AG09309 (cell line): ENCODE measurements at places on chromosomes 12 and 14.

DNA sequence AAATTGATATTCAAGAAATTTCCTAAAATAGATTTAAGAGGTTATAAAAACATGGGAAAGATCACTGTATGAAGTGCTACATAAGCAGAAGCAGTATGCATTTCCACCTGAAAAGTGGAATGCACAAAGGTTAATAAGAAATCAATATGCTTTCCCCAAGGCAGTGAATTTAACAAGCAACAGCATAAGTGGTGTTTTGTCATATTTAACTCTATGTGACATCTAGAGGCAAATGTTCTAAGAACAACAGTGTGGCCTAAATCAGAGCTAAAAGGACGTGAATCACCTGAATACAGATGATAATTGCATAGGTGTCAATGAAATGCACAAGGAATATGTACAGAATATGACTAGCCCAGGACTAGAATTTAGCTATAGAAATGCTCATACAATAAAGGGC lies 49.5 kb downstream of the SLC2A13 start:
- DNase-seq = no peak

- DNase-seq = peak; percentile 17
Measured at GRCh38 chr12:48078901-48079300, 27.0 kb downstream of the SENP1 start.

GRCh38 chr12:65208125-65208524 lies 38.7 kb downstream of the LEMD3 start:
- DNase-seq = no peak

GRCh38 chr14:68246786-68247105 lies 427.2 kb downstream of the RAD51B start:
- no peak for DNase-seq

- no peak for DNase-seq
Measured at GRCh38 chr14:89811954-89812575, 142.5 kb downstream of the EFCAB11 start.

DNA sequence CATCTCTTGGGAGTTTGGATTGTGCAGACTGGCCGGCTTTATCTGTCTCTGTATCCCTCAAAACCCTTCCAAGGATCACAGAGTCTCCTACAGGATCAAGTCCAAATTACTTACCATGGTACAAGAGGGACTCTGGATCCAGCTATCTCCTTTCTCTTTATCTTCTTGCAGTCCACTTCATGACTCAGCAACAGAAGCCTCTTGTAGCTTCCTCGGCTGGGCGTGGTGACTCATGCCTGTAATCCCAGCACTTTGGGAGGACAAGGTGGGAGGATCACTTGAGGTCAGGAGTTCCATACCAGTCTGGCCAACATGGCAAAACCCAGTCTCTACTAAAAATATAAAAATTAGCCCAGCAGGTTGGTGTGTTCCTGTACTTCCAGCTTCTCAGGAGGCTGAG lies 189.7 kb downstream of the BCAT1 start:
- DNase-seq = no peak

DNA sequence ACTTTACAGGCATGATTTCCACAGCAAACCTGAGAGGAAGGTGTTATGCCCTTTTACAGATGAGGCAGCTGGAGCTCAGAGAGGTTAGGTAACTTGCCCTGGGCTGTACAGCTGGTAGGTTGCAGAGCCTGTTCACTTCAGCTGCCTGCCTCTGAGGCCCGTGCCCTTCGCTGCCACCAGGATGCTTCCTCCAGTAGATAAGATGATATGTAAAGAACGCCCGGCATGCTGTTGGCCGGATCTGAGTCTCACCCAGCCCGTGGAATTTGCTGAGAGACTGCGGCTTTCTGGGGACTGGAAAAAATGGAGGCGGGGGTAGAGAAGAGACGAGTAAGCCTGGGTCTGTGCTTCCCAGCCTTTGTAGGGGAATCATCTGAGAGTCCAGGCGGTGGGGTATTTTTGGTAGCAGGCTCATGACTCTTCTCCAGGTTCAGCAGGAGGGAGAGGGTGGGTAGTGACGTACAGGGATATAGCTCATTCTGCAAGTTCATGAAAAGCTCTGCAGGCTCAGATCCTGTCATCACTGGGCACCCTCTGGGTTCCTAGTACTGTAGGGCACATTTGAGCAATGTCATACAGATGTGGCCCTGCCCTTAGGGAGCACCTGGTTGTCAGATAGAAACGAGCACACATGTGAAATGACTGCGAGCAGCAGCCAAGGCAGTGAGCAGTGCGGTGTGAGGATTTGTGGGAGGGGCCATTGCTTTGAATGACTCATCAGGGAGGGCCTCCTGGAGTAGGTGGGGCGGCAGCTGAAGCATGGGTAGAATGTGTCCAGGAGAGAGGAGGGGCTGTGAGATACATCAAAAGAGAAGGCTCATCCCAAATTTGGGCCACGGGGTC lies 159.4 kb downstream of the TSPAN9 start:
- DNase-seq = no peak

DNA sequence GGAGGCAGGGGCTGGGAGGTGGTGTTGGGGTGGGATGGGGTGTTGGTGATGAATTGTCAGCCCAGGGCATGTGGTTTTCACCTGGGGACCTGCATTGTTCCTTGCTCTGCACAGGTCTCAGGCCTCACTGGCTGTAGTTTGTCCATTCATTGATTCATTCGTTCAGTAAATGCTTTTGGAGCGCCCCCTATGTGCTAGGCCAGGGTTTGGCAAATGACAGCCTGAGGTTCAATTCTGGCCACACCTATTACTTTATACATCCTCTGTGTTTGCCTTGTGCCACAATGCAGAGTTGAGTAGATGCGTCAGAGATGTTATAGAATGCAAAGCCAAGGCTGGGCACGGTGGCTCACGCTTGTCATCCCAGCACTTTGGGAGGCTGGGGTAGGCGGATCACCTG lies 4.7 kb downstream of the ADCK1 start:
- no peak for DNase-seq

DNA sequence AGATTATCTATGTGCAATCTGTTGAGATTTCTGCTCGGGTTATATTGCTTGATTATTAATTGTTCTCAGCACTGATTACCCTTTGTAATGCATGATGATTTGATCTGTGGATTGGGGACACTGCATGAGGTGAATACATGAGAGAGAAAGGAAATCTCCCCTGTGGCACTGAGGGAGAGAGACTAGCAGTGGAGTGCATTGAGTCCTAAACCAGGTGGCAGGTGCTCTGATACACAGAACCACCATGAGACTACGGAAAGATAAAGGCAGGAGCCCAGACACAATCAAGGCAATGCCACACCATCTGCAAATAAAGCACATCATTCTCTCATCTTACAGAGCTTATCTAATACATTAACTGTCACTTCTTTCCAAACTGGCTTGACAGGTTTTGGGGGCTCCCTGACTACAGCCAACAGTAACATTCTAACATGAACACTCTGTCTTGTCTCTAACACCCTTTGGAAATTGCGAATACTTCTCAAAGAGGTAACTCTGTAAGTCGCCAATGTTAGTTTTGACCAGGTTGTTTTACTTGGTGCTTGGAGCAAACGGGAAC lies 37.6 kb upstream of the TSPAN8 start:
- no peak for DNase-seq

- no peak for DNase-seq
Measured at GRCh38 chr12:87814625-87815024, 214.6 kb downstream of the C12orf50 start.

DNA sequence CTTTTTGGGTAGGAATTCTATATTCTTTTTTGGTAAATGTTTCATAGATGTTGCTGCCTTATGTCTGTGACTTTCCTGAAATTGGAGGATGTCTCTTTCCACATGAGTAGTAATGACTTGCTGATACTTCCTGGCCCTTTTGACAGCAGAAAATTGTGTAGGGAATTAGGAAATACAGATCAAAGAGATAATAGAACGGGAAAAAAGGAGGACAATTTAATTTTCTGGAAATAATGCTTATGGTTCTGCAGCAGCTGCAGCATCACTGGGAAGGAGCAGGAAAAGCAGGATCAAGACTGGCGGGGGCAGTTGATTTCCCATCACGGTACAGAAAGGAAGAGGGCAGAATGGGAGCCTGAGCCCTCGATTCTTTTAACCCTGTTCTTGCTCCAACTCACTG lies 68.8 kb upstream of the PZP start:
- no peak for DNase-seq

- peak; percentile 90 for DNase-seq
Measured at GRCh38 chr12:1611803-1612572, 17.0 kb upstream of the WNT5B start.

GRCh38 chr12:12786351-12786705 lies 869 bp downstream of the APOLD1 start:
- no peak for DNase-seq

- DNase-seq = no peak
Measured at GRCh38 chr12:74337951-74338350, 199.7 kb upstream of the ATXN7L3B start.

DNA sequence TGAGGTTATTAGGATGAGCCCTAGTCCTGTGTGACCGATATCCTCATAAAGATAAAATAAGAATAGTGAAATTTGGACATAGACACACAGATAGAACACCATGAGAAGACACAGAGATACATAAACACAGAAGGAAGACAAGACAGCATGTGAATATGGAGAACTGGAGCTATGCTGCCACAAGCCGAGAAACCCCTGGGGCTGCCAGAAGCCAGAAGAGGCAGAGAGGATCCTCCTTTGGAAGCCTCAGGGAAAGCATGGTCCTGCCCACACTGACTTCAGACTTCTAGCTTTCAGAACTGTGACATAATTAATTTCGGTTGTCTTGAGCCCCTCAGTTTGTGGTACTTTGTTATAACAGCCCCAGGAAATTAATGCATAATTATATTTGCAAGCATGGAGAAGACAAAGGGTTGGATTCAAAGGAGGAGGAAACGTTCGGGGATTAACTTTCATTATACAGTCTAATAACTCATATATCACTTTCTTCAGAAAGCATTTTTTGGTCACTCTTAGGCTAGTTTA lies 1501.8 kb upstream of the FLRT2 start:
- DNase-seq = no peak

DNA sequence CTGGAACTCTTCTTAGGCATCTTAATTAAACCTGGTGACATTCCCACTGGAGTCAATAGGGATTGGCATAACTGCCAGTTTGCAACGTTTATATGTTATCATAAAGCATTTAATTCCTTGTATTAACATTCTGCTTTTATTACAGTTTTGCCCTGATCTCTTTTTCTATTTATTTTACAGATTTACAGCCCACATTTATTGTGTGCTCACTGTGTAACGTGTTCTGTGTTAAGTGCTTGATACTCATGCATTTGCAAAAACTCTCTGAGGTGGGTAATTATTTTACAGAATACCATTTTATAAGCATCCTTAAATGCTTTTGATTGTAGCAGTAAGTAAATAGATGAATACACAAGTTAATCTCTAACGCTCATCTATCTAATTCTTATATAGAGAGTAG lies 341.5 kb upstream of the FAR2 start:
- DNase-seq = no peak

DNA sequence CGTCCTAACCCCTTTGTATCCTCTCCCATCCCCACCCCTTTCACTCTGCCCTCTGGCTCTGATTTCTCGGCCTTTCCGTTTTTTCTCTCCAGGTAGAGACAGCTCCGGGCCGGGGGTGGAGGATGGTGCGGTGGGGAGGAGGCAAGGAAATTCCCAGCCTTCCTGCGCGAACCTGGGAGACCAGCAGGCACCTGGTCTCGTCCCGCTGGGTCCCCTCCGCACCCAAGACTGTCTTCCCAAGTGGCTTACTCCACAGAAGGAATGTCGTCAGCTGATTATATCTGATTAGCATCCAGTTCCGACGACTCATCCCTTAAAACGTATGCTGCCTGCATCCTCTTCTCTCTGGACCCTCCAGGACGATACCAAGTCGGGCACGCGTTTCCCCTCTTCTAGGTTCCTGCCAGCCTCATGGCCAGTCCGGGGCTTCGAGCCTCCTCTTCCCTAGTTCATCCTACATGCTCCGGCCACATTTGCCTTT lies 42.2 kb upstream of the CAPRIN2 start:
- DNase-seq = no peak

- DNase-seq = no peak
Measured at GRCh38 chr12:101407049-101407435, 530 bp downstream of the ARL1 start.

GRCh38 chr14:81122326-81122725 lies 98.4 kb downstream of the GTF2A1 start:
- DNase-seq = no peak

- DNase-seq = no peak
Measured at GRCh38 chr12:107567876-107568619, 117.6 kb upstream of the PWP1 start.

GRCh38 chr12:84922693-84923092 lies 10.1 kb upstream of the SLC6A15 start:
- no peak for DNase-seq

DNA sequence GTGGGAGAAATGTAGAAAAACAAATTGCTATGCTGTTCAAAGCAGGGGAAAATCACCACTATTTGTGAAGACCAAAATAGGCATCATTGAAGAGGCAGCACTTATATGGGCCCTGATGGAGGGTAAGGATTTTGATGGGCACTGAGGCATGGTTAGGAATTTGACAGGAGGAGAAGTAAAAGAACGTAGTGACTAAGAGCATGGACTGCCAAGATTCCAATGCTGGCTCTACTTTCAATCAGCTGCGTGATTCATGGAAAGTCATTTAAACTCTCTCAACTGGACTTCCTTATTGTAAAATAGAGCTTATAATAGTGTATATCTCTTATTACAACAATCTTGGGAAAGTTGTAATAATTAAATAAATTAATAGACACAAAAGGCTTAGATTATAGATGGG lies 267.7 kb upstream of the G2E3 start:
- peak; percentile 47 for DNase-seq

- DNase-seq = no peak
Measured at GRCh38 chr12:6607751-6608591, 792 bp upstream of the CHD4 start.

DNA sequence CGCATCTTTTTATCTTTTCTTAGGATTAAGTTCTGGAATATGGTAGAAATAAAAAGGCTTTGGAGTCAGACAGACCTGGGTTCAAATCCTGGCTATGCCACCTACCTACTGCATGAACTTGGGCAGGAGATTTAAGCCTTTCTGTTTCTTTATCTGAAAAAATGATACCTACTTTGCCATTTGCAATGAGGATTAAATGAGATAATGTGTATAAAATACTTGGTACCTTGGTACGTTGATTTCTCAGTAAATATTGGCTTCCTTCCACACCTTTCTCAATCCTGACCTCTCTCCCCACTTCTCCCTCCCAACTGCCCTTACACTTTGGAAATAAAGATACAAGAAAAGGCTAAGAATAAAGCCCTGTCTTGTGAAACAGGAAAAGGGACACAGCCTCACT lies 172.6 kb downstream of the PAX9 start:
- DNase-seq = no peak

DNA sequence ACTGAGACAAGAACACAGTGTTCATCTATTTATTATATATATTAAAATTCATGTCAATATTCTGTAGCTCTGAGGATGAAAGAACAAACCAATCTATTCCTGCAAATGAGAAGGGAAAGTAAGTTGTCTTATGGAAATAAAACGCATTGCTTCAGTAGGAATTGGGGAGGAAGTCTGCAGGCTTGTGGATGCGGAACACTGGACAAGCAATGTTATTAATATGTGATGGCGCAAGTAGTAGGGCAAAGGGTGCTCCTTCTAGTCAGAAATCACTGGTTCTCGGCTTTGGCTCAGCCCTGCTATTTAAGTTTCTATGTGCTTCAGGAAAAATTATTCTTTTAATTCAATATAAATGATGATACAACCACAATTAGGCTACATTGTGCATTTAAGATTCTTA lies 28.8 kb upstream of the RAP1B start:
- DNase-seq = no peak

- no peak for DNase-seq
Measured at GRCh38 chr12:21054334-21054733, 76.7 kb upstream of the SLCO1B1 start.

GRCh38 chr14:22671622-22672021 lies 27.5 kb upstream of the OR6J1 start:
- DNase-seq = no peak
